H4 (cell line): ENCODE measurements at places on chromosomes 7 and 10. TPM values are rescaled to one million over a fixed set of nuclear protein-coding genes. Genes with fewer than 3 reads are reported as not detected.

FLNC gene
- 0.10 and 0.14 TPM in 2 replicates for total RNA-seq

MYH16 gene
- 0.15 TPM in 1 of 2 replicates, not detected in the other for total RNA-seq

CNNM2 gene
- 3.4 and 4.1 TPM in 2 replicates for total RNA-seq

- DNase-seq, result no peak
Observed at GRCh38 chr10:93703066-93703465, 674 bp upstream of the FRA10AC1 start.

DNA sequence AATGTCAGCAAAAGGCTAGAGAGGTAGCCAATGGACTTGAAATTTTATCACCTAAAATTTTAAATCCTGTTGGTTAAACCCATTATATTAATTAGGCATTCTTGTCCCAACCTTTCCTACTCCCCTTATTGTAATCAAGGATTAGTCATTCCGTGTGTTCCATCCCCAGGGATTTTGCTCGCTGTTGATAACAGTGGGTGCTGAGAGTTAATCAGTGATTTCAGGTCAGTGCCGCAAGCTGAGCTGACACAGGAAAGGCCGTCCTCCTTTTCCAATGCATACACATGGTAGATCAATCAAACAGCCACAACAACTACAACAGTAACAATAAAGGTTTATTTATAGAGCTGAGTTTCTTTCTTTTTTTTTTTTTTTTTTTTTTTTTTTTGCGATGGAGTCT is 271.4 kb downstream of the ACTR3B start:
- no peak for DNase-seq

GRCh38 chr7:99098824-99099498 is 44.9 kb downstream of the SMURF1 start:
- peak; percentile 38 for DNase-seq

GRCh38 chr10:85060944-85061343 is 732.6 kb downstream of the CCSER2 start:
- no peak for DNase-seq

DNA sequence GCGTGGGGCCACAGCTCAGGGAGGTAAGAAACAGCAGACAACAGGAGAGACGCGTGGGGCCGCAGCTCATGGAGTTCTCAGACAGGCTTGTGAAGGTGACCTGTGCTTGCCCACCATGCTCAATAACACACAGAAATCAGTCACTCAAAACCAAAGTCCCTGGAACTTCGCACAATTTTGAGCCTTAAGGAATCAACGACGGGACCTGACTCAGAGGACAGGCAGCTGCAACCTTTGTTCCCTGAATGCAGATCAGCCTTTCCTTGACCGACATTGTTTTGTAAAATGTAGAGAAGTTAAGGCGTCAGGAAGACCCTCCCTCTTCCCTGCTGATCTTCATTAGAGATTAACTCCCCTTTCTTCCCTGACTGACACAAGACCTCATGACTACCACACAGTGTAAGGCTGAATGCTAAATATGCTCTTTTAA is 8.5 kb upstream of the KNDC1 start:
- DNase-seq, result no peak

DNA sequence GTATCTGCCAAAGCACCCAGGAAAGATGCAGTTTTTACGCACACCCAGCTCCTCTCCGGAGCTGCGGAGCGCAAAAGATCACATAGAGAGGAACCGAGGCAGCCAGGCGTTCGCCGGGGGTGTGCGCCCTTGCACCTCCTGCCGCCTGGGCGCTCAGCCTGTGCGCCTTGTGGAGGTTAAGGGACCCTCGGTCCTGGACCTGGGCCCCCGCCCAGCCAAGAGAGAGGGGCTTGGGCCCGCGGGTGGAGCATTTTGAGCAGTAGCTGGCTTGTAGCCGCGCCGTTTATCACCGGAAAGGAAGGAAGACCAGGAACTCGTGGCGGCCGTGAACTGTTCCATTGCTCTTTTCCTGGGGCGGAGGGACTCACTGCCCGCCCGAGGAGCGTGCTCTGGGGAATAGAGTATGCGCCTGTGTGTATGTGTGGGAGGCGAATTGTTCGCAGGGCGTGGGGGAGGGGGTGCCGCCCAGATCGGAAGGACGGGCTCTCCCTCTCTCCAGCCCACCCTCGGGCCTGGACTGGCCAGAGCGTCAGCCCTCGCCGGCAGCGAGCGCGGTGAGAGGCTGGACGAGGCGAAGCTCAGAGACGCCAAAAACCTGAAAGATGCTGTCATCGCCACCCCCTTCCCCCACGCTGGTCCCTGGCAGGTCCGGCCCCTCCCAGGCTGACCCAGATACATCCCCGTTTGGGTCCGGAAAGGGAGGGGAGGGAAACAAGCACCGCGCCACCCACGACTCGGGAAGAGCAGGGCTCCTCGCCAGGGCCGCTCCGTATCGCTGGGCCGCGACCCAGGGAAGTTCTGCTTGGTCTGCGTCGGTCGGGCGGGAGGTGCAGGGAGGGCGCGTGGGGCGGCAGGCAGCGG is 1.2 kb upstream of the WNT2 start:
- no peak for DNase-seq

DNA sequence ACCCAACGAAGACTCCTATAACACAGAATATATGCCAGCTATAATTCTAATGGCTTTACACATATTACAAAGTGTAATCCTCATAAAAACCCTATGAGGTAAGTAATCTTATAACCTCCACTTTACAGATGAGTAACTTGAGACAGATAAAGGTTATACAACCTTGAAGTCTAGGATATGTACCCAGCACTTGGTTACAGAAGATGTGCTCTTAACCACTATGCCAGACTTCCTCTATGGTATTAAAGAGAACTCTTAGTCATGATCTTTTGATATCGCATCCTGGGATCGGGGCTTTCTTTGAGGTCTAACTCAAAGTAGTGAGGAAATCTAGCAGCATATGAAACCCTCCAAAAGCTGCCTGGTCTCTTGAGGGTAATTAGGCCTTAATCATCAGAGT is 319.2 kb upstream of the LRRN3 start:
- DNase-seq, result no peak

DNA sequence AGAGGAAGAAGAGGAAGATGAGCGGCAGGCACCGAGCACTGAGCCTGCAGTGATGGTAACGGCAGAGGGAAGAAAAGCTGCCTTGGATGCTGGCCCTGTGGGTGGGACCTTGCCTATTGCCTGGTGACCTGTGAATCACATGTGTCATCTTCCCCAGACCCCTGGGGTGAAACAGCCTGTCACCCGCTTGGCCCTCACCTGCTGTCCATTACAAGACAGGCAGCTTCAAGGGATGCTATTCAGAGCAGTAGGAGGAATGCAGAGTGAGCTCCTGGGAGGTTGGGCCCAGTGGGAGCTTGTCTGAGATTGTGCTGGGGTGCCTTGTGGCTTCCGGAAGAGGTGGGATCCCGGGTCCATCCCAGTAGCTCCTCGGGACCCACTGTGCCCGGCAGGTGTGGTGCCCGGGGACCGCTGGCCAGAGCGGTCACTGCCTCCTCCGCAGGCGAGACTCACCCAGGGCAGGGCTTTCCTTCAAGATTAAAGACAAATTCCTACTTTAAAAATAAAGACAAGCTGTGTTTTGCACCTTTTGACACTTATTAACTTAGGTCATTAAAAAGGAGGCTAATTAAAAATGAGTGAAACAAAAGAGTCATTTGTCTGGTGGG is 440.2 kb upstream of the MKI67 start:
- no peak for DNase-seq

- no peak for DNase-seq
Observed at GRCh38 chr7:45579391-45579801, 5.2 kb downstream of the ADCY1 start.

GRCh38 chr7:27392477-27392876 is 149.9 kb downstream of the EVX1 start:
- no peak for DNase-seq

- no peak for DNase-seq
Observed at GRCh38 chr7:37912756-37913155, 3.9 kb downstream of the SFRP4 start.

DNA sequence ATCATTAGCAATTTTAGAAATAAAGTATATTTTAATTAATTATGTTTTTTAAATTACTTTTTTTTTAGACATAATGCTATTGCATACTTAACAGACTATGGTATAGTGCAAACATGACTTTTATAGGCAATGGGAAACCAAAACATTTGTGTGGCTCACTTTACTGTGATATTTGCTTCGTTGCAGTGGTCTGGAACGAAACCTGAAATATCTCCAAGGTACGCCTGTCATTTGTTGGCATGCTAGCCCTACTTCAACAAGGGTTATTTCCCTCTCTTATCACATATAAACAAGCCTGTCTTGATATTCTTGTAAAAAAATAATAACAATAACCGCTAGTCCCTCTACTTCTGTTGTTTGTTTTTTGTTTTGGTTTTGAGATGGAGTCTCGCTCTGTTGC is 74.2 kb downstream of the TYW1B start:
- no peak for DNase-seq

- peak; percentile 83 for DNase-seq
Observed at GRCh38 chr10:34666008-34666704, 148.9 kb downstream of the PARD3 start.

GRCh38 chr7:92827464-92828120 is 8.8 kb downstream of the CDK6 start:
- DNase-seq, result no peak

DNA sequence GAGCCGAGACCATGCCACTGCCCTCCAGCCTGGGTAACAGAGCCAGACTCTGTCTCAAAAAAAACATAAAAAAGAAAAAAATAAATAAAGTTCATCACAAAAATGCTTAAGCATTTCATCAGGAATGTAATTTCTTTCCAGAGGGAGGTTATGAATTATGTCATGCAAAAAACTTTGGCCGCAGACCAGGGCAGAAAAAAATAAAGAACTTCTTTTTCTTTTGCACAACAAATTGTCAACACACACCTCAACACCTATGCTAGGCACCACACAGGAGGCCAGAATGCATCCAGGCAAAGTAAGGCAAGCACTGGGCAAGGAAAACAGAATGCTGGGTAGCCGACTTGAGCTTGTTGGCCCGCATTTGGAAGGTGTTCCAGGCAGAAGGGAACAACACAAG is 3.9 kb downstream of the C10orf62 start:
- no peak for DNase-seq

DNA sequence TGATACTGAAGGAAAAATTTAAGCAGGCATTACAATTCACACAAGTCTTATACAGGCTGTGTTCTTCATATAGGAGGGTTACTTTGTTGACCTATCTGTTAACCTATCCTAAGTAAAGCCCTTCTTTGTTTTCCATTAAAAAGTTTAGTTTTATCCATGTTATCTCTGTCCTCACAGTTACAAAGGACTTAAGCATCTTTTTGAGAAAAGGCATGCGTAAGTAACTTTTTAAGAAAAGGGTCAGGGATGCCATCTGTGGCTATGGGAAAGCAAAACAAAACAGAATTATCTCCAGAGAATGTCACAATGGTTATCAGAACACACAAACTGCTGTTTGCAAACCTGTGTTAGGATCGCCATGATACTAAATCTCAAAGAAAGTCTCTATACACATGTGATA is 295.8 kb upstream of the MTPN start:
- DNase-seq, result no peak

DNA sequence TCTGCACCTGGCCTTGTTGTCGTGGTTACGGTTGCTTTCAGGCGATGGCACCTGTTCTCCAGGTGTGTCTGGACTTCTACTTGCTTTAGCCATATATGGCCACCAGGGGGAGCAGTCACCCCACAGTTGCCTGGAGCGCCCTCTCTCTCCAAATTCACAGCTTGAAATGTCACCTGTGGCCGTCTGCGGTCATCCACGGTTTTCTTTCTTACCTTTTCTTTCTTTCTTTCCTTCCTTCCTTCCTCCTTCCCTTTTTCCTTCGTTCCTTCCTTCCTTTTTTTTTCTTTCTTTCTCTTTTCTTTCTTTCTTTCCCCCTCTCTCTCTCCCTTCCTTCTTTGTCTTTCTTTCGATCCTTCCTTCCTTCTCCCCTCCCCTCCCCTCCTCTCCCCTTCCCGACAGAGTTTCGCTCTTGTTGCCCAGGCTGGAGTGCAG is 150.5 kb upstream of the VKORC1L1 start:
- peak; percentile 41 for DNase-seq

GRCh38 chr10:27223964-27224363 is 16.6 kb downstream of the ACBD5 start:
- peak; percentile 15 for DNase-seq

GRCh38 chr7:133134810-133135209 is 52.9 kb upstream of the CHCHD3 start:
- no peak for DNase-seq

DNA sequence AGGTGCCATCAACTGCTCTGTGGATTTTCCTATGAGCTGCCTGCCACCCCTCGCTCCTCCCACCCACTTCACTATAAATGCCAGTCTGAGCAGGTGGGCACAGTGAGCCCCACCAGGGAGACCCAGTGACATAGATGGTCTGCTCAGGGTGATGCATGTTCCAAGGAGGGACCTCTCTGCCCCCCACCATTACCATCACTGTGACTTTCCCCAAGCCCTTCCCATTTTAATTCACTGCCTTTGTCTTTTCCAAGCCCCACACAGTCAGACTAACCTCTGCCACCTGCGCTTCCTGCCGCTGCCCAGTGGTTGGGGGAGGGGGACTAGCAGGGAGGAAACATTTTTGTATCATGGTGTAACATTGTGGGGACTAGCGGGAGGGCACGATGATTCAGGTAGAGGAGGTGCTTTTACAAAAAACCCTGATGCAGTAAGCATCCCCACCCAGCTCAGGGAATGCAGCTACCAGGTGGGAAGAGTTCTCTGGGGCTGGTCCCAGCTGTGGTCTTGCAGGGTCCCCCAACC is 24.6 kb downstream of the PRSS2 start:
- no peak for DNase-seq

GRCh38 chr7:142018154-142018553 is 22.5 kb downstream of the MGAM start:
- DNase-seq, result no peak

GRCh38 chr10:101816376-101816775 is 1.9 kb downstream of the OGA start:
- DNase-seq, result no peak

DNA sequence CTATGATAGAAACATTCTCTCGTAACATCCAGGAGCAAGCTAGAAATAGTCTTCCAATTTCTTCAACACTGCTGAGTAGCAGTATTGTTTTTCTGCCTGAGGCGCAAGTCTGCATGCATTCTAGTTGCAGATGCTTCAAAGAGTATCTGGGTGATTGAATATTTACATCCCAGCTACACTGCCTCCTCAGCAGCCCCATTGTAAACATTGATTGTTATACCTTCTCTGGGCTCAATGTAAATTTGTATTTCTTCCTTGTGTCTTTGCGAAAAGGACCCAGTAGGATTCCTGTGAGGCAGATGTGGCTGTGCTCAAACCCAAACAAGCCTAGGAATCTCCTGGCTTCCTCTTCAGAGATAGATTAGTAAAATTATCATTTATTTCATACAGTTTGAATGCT is 320.7 kb downstream of the CDC14C start:
- no peak for DNase-seq
